ENCODE measurements at places on chromosomes 11 and 22.

GRCh38 chr11:126337474-126338241, 17.8 kb upstream of the ST3GAL4 start:
- no peak for DNase-seq

- peak; percentile 65 for DNase-seq
These were observed 12.6 kb upstream of the NECTIN1 start for GRCh38 chr11:119741369-119742262.

GRCh38 chr11:102047305-102047924, at the start of gene CFAP300:
CFAP300 (plus strand) TSS chr11:102047437; CDS start chr11:102047471, 34 bp downstream.
- peak; percentile 16 for DNase-seq

- DNase-seq, result no peak
These were observed 202.1 kb downstream of the ADAMTS15 start for GRCh38 chr11:130650456-130651030.

DNA sequence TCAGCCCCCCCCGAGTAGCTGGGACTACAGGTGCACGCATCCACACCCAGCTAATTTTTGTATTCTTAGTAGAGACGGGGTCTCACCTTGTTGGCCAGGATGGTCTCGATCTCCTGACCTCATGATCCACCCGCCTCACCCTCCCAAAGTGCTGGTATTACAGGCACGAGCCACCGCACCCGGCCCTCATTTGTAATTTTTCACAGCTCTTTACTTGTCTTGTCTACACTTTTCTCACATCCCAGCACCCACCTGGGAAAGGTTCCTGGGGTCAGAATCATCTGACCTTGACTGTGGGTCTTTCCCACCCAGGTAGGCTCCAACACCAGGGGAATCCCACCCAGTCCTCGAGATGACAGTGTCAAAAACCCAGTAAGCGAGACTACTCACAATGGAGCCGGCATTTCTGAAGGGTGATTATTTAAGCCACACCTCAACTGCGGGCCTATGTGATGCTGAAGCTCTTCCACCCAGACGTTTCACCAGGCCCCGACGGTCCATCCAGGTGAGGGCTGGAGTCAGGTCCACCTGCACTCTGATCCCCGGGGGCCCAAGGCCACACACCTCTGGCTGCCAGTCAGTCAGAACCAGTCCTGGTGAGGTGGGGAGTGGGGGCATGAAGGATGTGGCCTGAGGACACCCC, 23.4 kb downstream of the CELSR1 start:
- no peak for DNase-seq

GRCh38 chr11:76263657-76264056, 57.4 kb upstream of the WNT11 start:
- no peak for DNase-seq

DNA sequence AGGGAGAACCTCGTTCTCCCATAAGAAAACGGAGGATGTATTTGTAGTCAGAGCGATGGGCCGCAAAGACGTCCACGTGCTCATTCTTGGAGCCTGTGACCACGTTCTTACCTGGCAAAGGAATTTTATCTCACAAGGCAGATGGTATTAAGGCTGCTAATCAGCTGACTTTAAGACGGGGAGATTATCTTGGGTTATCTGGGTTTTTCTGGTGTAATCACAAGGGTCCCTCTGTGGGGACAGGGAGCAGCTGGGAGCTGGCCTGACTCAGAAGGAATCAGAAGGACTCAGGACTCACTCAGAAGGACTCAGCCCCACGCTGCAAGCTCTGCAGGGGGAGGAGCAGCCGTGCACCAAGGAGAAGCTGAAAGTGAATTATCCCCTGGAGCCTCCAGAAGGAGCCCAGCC, 7.5 kb upstream of the SIGIRR start:
- DNase-seq, result no peak

GRCh38 chr11:61701242-61701886, 21.2 kb downstream of the DAGLA start:
- DNase-seq, result no peak

DNA sequence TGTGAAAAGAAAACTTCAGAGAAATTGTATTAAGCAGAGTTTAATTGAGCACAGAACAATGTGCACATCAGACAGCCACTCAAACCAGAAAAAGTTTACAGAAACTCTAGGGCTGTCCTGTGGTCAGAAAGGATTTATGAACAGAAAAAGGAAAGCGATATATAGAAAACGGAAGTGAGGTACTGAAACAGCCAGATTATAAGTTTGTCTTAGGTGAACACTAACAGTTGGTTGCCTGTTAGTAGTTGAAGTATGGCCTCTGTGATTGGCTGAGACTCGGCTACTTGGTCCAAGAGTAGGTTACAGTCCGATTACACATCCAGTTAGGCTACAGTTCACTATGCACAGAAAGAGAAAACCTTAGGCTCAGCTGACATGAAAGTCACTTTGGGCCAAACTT, 1232.5 kb upstream of the RAG2 start:
- no peak for DNase-seq

DNA sequence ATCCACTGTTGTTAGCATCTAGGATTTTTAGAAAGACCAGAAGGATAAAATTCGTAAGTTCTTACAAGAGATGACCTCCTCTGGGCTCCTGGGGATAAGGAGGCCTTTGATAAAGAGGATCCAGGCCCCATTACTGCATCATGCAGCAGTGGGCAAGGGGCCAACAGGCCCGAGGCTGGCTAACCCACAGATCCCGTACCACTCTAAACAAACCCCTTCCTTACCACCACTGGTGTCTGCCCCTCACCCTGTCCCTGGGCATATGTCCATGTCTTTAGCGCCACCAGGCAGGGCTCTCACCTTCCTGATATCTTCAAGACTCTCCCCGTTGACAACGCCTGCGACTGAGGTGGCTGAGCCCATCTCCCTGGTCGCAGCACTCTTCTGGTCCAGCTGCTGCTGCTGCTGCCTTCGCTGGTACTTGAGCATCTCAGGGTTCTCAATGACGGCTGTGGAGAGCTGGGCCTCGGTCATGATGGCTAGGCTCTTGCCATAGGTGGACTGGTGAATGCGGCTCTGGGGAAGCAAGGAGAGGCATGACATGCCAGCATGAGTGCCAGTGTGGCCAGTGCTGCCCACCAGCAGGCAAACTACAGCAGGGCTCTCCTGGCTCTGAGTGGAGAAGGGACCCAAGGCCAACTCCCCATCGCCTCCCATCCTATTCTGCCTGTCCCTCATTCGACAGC, 46.2 kb downstream of the HIRA start:
- DNase-seq, result no peak

GRCh38 chr22:46452195-46453005, 85.0 kb downstream of the CELSR1 start:
- no peak for DNase-seq

DNA sequence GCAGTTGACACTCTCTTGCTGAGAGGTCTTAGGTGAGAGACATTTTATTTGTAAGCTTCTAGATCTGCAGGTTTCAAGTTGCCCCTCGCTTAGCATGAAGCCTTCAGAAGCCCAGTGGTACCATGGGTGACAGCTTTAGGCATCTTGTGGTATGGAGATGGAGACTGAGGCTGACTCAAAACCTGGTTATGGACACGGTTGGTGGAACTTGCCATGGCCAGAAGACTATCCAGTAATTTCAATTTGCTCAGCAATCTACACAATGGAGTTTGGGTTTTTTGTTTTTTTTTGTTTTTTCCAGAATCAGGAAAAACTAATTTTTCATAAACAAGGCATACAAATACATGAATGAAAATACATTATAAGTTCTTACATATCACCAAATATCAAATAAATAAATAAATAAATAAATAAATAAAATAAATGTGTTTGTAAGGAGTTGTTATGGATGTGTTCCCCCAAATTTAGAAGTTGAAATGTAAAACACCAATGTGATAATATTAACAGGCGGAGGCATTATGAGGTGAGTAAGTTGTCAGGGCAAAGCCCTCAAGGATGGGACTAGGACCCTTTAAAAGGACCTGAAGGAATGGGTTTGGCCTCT, 22.6 kb downstream of the ETS1 start:
- no peak for DNase-seq

DNA sequence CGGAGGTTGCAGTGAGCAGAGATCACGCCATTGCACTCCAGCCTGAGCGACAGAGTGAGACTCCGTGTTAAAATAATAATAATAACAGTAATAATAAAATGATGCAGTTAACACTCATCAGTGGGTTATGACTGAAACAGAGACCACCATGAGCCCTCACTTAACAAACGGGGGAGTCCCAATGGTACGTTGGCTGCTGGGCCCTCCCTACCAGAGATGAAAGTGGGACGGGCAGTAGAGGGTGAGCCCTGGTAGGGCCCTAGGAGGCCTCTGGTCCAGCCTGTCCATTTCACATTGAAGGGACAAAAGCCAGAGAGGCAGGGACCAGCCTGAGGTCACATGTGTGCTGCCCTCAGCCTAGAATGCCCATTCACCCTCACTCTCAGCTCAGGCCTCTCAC, 13.7 kb upstream of the KIAA0930 start:
- DNase-seq, result no peak

- DNase-seq, result no peak
These were observed 13.5 kb downstream of the TEAD1 start for GRCh38 chr11:12687740-12688139.

DNA sequence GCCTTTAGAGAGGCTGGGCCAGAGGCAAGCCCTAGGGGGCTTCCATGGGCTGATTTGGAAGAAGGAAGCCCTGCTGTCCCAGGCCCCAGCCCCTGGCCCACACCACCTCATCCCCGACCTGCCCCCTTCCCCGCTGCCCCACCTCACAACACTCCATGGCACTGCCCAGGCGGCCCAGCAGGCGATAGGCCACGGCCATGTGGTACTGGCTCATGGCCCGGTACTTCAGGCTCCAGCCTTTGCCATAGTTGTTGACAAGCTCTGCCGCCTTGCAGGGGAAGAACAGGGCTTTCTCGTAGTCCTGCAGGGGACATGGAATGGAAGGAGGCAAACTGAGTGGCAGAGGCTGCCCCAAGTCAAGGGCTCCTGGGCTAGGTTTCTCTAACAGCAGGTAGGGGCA, 6.4 kb downstream of the RAPSN start:
- DNase-seq, result no peak

DNA sequence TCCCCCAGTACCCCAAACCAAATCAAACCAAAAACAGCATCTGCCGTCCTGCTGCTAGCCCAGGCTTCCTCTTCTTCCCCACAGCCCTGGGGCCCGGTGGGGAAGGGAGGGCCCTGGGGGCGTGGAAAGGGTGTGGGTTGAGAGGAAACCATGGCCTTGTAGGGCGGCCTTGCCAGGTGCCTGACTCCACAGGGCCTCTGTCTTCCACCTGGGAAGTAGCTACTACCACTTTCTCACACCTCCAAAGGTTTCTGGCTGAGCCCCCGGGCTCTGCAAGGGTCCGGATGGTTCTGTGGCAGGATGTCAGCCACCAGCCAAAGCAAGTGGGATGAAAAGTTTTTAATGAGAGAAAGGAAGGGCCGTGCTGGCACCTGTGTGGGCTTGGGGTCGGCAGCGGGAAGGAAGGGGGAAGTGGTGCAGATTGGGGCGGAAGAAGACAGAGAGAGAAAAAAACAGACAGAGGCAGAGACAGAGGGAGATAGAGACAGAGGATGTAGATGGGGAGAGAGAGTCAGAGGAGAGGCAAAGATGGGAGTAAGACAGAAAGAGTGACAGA, 10.5 kb downstream of the TPST2 start:
- peak; percentile 50 for DNase-seq

GRCh38 chr22:46827136-46827780, 64.8 kb downstream of the TBC1D22A start:
- DNase-seq, result no peak

DNA sequence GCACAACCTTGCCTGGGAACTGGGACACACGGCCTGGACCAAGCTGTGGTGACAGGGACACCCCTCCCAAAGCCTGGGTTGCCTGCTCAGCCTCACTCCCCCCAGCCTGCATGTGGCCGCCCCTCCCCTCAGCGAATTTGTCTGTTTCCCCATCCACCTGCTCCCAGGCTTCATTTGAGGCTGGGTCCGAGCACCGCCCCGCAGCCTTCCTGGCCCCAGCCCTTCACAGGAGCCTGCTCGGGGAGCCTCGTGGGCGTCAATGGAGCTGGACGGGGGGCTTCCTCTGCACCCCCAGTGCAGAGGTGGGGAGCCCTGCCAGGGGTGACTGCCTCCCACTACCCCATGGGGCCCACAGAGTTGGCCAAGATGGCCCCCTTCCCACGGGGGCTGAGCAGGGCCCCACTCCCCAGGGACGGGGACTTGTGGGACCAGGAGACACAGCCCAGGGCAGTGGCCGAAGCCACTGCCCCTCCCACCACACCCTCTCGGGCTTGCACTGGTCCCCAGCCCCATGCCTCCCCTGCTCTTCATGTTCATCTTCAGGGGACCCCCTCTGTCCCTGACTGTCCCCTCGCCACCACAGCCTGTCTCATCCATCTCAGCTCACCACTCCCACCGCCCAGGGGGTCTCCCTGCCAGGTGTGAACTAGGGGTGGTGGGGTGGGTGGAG, 91.7 kb downstream of the WNT7B start:
- no peak for DNase-seq

DNA sequence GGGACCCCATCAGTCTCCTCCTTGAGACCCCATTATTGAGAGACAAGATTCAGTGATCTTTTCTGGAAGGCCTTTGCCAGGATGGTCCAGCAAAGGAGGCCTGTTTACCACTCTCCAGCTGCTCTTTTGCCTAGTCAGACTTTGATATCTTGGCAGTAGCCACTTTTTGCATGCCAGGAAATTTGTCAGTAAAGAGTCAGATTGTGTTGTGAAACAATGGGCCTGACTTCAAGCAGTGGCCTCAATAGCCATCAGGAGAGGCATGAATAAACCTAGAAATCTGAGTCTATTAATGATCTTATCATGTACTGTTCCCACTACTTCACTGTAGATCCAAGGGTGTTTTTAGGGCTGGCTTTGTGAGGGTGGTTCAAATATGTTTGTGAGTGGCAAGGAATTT, 479.4 kb downstream of the JRKL start:
- no peak for DNase-seq

DNA sequence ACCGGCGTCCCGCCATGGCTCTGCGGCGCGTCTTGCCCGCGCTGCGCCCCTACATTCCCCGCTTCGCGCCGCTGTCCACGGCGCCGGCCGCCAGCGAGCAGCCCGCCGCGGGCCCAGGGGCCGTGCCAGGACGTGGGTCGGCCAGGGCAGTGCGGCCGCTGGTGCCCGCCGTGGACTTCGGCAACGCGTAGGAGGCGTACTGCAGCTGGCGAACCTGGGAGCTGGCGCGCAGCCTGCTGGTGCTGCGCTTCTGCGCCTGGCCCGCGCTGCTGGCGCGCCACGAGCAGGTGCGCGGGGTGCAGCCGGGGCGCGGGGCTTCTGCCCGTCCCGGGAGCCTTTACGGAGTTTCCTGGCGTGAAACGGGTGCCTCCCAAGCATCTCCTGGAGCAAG, 20.1 kb downstream of the DGCR6L start:
- no peak for DNase-seq

DNA sequence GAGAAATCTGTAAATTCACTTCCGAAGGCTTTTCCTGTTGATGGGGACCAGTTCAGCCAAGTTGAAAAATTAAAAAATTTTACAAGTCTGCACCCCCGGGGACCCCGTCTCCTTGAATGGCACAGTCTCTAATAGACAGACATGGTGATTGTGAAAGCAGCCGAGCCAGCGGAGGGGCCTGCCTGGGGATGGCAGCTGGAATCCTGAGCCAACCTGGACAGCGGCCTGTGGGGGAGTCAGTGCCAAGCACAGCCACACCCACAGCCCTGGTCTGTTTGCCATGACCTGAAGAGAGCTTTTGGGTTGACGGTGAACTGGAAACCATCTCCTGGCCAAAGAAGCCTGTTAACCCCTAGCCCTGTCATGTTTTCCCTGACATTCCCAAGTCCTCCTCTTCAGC, 64.7 kb downstream of the PARVG start:
- no peak for DNase-seq

All from CD8-positive, alpha-beta T cell (primary cell).